LHCN-M2 (cell line): ENCODE measurements at places on chromosomes 4 and X. TPM values are rescaled to one million over a fixed set of nuclear protein-coding genes. Genes with fewer than 3 reads are reported as not detected.

DNA sequence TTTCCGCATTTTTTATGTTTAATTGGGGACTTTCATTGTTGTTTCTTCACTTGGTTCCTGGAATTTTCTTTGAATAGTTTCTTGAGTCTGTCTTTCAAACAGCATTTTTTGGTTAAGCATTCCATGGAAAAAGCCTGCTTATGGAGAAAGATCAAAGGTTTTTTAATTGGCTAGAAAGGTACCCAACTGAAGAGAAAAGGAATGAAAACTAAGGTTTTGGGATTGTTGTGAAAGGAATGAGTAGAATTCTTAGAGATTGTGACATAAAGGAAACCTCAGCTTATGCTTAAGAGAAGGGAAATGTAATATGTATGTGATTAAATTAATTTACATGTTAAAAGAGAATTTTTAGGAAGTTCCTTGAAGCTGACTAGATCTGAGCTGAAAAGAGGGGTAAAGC is 82.8 kb downstream of the CCKAR start:
- no peak for DNase-seq

DNA sequence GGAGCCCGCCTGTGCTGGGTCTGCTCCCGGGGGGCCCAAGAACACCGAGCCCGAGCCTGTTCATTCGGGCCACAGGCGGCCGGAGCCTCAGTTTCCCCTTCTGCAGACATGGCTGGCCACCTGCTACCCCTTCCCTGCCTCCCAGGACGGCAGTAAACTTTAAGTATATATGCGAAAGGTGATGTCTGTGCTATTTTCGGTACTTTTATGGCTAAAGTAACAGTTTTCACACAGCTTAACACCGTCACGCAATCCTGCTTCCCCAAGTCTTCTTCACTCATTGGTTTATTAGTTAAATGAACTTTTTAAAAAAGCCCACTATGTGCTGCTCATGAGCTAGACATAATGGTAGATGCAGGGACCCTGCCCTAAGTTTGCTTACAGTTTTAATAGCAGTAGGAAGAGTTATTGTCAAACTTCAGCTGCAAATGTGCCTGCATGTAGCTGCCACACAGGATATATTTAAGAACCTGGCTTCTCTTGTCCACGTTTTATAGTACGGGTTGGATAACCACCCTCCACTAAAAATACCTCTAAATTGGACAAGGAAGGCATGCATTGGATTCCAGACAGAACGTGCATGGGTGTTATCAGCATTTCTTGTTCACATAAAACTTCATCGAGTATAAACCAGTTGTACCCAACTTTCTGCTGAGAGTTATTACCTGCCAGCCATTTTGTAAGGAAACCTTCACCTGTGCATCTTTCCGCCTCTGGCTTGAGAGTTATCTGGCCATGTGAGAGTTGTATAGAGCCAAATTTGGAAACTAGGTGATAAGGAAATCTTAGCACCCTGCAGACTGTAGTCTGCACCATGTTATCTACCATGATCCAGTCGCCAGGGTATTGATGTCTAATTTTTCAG is 741 bp downstream of the ANAPC4 start:
- no peak for DNase-seq

DNA sequence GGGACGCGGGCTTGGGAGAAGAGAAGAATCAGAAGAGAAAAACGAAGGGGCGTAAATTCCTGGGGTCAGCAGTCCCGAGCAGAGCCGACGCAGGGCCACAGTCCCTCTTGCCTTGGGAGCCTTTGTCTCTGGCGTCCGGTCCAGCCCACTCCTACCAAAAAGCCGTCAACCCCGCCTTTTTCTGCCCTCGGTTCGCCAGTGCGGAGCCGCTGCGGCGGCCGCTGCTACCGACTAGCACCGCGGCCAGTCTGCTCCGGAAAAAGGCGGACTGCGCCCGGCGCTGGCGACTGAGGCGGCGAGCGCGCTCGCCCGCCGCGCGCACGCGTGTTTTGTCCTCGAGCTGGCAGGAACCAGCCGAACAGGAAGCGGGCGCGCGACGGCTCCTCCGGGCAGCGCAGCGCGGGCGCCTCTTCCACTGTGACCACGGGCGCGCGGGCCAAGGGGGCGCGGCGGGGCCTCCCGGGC is 502 bp downstream of the HNRNPDL start:
- DNase-seq, result no peak

DNA sequence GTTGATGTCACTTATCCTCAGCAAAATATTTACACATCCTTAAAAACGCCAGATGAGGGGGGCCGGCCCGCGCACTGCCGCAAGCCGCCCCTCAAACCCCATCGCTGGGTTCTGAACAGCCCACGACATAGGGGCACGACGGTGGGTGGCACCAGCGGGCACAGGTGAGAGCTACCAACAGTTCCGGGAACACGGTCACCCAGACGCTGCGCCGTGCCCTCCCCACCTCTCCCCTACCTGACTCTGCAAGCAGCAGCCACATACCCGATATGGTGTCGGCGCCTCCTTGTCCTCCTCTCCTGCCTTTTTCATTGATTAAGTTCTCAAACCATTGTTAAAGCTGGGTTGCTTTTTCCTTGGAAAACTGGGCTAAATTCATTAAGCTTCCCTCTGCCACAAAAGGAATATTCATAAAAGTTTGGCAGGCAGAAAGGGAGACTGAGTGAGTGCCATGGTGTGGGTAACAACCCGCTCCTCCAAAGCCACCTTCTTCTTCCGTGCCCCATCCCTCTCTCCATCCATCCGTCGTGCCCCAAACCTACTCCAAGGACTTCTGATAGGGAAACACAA is 1.4 kb downstream of the RAI2 start:
- no peak for DNase-seq

DNA sequence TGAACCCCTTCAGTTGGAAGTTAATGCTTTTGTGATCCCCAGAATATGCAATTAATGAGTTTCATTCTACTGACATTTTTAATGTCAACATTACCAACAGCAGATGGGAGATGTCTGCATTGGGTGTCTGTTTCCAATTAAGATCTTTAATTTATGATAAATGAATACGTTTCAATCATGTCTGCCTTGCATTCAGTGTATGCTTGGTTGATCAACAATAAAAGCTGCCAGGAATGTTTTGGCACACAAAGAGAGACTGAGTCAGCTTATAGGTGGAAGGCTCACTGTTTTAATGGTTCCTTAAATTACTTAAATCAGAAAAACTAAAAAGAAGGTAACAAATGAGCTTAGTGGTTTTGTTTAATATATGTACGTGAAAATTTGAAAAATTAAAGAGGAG is 359.9 kb upstream of the CNKSR2 start:
- no peak for DNase-seq

DNA sequence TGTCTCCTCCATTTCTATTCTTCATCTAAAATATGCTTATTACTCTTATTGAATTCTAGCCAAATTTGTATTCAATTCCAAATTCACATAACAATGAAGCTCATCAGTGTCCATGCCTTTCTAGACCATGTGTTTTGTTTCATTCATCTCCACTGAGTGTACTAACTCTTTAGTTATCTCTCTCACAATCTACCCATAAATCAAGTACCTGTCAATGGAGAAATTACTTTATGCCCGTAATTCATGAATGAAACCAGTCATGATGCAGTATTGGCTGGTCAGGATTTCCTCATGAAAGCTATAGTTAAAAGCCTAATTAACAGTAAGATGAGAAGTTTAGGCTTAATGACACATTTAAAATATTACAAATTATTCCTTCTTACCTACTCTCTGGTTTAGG is 12.2 kb upstream of the TMPRSS11F start:
- DNase-seq, result no peak

DNA sequence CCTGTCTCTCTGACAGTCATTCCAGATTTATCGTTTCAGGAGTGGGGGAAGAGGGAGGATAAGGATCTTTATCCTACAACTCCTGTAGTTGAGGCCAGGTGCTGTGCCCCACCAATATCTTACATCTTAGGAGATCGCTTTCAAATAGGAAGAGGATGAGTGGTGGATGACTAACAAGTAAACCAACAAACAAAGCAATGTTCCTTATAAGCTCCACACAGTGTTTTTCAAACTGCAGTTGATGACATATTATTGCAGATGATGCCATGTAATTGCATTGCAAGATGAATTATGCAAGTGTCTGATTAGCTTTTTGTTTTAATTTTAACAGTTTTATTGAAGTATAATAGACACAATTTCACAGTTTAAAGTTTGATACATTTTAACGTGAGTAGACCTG is 35.8 kb upstream of the TMEM164 start:
- peak; percentile 38 for DNase-seq

DNA sequence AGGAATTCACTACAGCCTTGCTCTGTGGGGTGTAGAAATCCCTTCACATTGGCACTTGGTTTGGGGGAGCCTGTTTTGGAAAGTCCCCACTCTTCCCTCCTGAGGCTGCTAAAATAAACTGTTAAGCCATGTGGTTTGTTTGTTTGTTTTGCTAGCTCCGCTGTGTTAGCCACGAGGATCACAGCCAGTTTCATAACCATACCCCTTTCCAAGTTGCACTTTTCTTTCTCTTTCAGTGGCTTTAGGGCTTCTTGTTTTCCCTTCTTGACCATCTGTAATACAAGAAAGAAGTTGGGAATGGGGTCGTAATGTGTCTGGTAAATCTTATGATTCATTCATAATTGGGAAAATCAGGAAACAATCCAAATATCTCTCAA is 24.8 kb upstream of the UXT start:
- DNase-seq, result peak; percentile 62

DNA sequence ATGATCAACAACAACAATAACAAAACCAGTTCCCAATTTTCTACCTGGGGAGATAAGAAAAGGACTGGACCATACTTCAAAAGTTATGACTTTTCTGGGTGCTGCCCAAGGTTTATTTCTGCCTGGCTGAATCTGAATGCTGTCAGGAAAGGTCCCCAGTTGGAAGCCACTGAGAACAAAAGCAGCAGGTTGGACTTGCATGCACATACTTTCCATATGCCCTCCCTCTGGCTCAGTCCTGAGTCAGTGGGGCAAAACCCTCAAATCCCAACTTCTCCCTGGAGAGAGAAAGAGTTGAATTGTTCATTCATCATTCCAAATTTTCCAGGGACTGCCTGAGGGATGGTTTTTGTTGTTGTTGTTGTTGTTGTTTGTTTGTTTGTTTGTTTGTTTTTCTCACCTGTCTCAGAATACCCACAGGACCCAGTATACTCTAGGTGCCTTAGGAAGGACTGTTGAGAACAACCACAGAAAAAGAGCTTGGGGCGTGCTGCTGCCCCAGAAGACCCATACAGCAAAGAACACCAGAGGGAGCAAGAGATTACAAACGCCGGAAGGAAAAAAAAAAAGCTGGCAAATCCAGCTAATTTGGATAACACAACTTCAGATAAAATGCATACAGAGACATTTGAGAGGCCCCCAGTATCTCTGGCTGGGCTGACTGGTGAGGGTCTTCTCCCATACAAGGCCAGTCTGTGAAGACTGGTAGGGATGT is 138.9 kb upstream of the INPP4B start:
- peak; percentile 26 for DNase-seq

DNA sequence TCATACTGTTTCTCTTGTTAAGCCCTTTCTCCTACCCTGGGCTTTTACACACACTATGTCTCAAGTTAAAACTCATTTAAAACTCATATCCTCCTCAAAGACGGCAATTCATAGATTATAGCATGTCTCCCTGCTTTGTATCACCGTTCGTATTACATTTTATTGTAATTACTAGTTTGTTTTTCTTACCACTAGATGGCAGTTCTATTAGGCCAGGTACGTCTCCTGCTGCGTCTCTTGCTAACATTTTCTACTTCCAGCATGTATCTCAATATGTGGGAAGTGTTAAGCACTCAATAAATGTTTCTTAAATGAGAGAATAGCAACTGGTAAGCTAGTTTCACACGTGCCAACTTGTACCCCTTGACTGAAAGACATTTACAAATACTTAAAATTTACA is 450.3 kb upstream of the PCDH7 start:
- no peak for DNase-seq

GRCh38 chr4:56255820-56256219 is 131.5 kb downstream of the AASDH start:
- DNase-seq, result peak; percentile 3

DNA sequence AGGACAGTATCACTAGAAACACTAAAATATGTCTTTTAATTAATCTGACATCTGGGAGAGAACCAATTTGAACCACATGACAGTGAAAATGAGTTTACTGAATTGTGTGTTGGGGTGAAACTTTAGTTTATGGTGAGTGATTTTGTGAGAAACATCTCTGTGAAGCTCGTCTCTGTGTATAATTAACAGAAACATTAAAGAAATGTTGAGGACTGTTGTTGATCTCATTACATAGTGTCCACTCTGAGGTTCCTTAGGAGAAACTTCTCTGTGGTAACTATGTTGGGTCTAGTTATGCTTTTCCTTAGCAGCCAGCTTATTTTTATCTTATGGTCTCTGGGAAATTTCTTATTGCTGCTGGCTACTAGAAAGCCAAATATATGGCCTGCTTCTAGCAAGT is 15.8 kb downstream of the FGF2 start:
- DNase-seq, result no peak

DNA sequence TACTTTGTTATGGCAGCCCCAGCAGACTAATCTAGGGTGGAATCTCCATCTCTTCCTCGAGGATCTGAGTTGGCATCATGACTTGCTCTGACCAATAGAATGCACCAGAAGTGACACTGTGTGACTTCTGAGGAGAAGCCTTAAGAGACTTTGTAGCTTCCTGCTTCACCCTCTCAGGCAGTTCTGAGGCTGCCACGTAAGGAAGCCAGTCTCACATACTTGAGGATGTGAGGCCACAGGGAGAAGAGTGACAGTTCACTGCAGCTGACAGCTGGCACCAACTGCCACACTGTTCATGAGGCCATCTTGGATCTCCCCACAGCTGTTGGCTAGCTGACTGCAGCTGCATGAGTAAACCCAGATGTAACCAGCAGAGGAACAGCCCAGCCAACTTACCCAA is 29.3 kb upstream of the BCOR start:
- DNase-seq, result peak; percentile 95

DNA sequence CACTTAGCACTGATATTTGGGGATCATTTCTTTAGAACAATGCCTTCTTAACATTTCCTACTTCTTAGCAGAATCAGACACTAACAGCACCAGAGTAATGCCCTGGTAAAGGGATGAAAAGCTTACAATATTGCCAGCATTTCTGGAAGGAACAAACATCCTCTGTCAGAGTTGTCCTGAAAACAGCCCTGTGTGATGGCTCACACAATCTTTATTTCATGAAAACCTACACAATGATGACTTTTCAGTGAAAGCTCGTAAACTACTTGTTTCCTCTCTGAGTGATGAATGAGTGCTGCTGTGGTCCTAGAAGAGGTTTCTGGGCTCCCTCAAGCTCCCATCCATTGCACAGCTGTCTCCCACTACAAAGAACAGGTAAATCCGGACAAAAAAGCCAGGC is 52.8 kb downstream of the GPC4 start:
- no peak for DNase-seq

GRCh38 chr4:170088716-170089115 is 1.0 kb downstream of the AADAT start:
- DNase-seq, result peak; percentile 6

Gene MSN
- 326 and 341 TPM in 2 replicates for total RNA-seq

Gene ATOH1
- total RNA-seq, result not detected in 2 replicates

Gene CT45A2
- total RNA-seq, result not detected in 2 replicates

Gene PPAT
- total RNA-seq, result 28.0 and 29.6 TPM in 2 replicates

Gene NPNT
- total RNA-seq, result not detected in 2 replicates

Gene SNCA
- 10.1 TPM in 1 of 2 replicates, not detected in the other for total RNA-seq

Gene CDKL2
- total RNA-seq, result 0.06 and 1.0 TPM in 2 replicates

Gene TSPAN6
- 23.5 and 27.3 TPM in 2 replicates for total RNA-seq
